ENCODE measurements at places on chromosomes 4 and X.

DNA sequence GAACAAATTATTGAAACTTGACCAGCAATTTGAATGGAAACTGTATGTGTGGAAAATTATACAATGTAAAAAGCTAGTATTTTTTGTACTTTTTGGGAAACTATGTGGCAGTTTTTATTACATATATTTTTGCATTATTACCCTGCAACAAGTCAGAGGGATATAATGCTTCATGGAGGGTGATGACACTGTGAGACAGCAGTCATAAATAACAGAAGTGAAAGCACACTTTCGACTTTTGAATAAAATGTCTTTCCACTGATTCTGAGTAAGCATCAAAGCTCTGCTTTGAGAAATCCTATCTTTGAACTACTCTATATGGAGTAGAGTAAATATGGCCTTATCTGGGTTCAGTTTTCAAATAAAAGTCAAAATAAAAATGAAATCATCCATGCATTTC lies 122.6 kb upstream of the PABPC4L start:
- no peak for DNase-seq

- no peak for DNase-seq
These were observed 1546.6 kb upstream of the TENM3 start for GRCh38 chr4:180696460-180697092.

DNA sequence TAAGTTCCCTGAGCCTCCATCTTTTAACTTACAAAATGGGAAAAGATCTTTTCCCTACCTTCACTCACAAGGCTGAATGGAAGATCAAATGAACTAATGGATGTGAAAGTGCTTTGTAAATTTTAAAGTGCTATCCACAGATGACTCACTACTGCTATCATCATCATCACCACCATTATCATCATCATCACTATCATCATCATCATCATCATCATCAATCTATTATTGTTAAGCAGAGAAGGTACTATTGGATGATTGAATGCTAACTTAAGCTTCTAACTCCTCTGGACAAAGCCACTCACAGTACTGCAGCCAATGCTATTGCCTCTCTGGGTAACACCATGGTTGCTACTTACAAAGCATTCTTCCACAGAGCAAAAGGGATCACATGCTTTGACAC lies 1.9 kb downstream of the FRMD7 start:
- DNase-seq, result no peak

- DNase-seq, result no peak
These were observed 32.0 kb downstream of the CTBP1 start for GRCh38 chr4:1216869-1217294.

GRCh38 chrX:14698790-14699189 lies 169.5 kb downstream of the GLRA2 start:
- no peak for DNase-seq

GRCh38 chr4:55864577-55865223 lies 11.3 kb downstream of the EXOC1 start:
- no peak for DNase-seq

- DNase-seq, result no peak
These were observed 6.1 kb upstream of the BDH2 start for GRCh38 chr4:103105558-103106356.

GRCh38 chrX:11188664-11189063 lies 77.5 kb downstream of the HCCS start:
- no peak for DNase-seq

DNA sequence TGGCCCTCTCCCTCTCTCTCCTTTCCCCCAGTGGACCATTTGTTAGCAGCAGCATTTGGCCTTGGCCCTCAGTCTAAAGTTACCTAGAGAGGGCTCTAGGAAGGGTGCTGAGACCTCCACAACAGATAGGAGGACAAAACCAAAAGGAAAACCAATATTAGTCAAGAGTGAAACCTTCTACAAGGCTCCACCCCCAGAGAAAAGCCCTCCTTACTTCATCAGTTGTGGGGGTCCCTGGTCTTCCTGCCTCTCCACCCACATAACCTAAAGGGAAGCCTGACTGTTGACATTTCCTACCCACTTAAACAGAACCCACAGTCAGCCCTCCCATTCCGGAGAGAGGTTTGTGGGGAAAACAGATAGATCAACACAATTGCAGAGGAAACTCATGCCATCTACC lies 4.7 kb upstream of the CD40LG start:
- DNase-seq, result no peak

- DNase-seq, result no peak
These were observed 133.9 kb downstream of the EGF start for GRCh38 chr4:110046588-110047049.

GRCh38 chr4:143019351-143019750 lies 165.4 kb upstream of the USP38 start:
- no peak for DNase-seq

DNA sequence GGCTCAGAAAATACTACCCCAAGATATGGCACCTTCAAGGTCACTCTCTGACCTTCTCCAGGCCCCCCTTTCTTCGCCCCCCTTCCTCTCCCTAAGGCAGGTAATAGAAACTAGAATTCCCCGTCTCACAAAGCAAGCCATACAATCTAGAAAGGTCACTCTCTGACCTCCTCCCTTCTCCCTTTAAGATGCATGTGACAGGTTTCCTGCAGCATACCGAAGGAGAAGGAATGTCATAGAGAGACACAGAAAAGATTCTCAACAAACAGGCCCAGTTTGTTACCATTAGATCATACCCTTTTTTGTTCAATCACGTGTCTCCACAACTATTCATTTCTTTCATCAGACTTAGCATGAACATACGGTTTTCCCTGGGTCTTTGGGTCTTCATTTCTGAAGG lies 51.2 kb upstream of the RBMXL3 start:
- no peak for DNase-seq

- no peak for DNase-seq
These were observed 18.3 kb downstream of the RTL5 start for GRCh38 chrX:72113461-72113860.

GRCh38 chr4:127548990-127549925 lies 83.5 kb upstream of the INTU start:
- no peak for DNase-seq

GRCh38 chr4:166165829-166166420 lies 292.9 kb downstream of the TLL1 start:
- no peak for DNase-seq

- DNase-seq, result no peak
These were observed 167.5 kb upstream of the PDE5A start for GRCh38 chr4:119795986-119796578.

GRCh38 chr4:185993328-185993973 lies 75.5 kb upstream of the TLR3 start:
- no peak for DNase-seq

DNA sequence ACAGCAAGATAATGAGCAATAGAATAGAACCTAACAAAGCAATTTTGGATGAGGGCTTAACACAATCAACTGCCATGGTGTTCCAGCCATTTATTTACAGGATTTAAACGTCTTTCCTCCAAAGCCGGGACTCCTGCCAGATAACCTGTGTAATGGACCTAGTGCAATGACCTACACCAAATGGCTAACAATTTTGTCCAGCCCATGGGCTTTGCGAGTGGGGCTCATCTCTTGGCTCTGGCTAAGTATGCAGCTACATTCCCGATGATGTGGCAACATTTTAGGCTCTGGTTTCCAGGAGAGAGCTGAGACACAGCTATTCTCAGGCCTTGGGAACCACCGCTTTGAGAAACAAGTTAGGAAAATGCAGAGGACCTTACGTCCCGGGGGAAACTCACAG lies 822.3 kb upstream of the FTHL17 start:
- DNase-seq, result no peak

GRCh38 chr4:158255727-158256324 lies 45.5 kb downstream of the TMEM144 start:
- DNase-seq, result no peak

- DNase-seq, result peak; percentile 61
These were observed 25.0 kb upstream of the BCORL1 start for GRCh38 chrX:129957241-129958082.

DNA sequence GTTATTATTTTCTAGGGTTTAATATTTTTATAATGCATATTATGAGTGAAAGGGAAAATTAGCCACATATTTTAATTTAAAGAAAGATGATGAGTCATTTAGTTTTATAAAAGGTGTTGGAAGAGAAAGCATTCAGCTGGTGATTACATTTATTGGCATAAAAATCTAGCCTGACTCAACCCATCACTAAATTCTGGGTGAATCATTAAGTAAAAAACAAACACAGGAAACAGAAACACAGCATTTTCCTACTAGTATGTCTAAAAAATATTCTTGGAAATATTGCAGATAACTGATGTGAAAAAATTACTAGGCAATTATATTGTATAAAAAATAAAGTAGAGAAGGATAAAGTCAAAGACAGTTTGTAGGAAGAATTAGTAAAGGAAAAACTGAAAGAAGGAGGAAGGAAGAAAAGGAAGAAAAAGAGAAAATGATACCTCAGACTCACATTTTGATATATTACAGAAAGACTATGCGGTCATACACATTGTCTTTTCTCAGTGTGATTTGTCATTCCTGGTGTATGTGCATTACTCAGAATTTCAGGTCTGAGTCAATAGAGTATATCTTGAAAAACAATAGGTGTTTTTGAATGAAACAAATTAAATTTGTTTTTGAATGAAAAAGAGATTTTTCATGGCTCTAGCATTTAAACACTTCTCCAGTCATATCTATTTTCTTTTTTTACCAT lies 48.0 kb upstream of the SPOCK3 start:
- no peak for DNase-seq

DNA sequence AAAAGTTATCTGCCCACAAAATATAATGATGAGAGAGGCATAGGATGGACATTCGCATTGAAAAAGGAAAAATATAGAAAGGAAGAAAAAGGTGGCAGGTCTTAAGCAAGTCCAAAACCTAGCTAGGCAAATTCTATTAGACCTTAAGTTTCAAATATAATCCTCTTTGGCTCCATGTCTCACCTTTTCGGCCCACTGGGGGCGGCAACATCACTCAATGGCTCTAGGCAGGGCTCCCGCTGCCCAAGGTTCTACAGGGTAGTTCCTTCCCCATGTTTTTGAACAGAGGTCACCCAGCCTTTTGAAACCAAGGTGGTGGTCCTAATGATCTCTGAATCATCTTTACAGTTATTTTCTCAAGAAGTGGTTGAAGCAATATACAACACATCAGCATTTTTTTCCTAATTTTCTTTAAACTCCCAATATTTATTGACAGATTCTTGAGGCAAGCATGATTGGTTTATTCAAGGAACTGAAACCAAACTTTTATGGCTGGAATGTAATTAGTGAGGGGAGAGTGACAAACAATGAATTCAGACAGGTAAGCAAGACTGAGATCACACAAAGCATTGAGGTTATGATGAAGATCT lies 309.4 kb downstream of the ANTXR2 start:
- no peak for DNase-seq

DNA sequence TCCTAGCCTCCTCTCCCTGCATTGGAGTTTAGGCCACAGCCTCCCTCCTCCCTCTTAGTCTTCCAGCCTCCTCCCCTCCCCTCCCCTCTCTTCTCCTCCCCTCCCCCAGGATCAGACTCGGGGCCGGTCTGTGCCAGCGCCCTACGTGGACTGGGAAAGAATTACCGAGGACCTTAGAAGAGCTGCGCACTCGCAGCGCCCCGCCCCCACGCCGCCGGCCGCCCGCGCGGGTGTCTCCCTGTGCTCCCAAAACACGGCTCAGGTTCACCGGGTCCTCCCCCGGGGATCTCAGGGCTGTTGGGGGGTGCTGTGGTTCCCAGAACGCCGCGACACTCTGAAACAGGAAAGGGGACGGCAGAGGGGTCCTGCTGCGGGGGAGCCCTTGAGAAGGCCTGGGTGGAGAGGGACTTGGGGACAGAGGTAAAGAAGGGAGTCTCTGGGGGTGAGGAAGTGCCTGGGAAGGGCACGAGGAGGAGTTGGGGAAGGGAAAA lies 122.3 kb upstream of the TBL1X start:
- peak; percentile 65 for DNase-seq

DNA sequence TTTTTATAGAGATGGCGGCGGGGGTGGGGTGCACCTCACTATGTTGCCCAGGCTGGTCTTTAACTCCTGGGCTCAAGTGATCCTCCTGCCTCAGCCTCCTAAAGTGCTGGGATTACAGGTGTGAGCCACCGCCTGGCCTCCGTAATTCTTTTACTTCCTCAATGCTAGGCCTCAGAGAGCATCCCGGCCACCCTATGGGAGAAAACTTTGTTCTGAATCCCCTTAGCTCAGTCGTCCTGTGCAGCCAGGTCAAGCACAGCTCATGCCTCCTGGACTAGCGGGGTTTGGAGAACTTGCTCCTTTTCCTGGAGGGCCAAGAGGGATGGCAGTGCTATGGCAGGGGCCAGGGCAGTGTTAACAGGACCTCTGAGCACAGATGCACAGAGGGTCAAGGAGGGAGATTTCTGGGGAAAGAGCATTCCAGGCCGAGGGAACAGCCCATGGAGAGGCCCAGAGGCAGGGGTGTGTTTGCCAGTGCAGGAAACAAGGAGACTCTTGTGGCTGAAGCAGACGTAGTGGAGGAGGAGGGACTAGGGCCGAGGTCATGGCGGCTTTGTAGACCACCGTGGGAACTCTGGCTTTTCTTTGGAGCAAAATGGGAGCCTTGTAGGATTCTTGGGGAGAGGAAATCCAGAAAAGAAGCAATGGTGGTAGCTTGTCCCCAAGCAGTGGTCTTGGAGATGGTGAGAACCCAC lies 9.8 kb upstream of the TNIP2 start:
- no peak for DNase-seq

DNA sequence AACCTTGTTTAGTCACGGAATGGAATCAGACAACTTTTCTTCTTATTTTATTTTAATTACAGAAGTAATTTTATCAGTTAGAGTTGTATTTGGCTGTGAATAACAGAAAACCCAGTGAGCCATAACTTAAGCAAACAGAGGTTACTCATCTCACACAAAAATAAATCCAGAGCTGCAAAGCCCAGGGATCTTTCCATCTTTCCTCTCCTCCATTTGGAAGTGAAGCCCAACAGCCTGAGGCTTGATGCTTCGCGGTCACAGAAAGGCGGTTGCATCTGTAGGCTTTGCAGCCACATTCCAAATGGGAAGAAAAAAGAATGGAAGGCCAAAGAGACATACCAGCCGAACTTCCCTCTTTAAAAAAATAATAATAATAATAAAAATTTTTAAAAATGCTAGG lies 22.6 kb downstream of the CHRNA9 start:
- DNase-seq, result no peak

- no peak for DNase-seq
These were observed 161.3 kb downstream of the RTL9 start for GRCh38 chrX:110519906-110520452.

DNA sequence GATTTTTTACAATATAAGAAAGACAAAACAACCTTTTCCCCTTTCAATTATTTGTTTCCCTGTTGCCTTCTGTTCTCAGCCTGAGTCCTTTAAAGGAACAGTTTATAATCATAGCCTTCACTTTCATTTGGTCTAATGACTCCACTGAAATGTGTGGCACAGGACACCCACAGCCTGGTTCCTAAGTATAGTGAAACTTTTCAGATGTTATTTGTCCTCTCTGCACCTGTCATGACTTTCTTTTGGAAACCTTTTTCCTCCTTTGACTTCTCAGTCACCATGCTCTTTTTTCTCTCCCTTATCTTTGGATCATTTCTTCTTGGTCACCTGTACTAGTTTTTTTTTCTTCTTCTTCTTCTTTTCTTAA lies 237.8 kb upstream of the ANXA3 start:
- no peak for DNase-seq

GRCh38 chrX:13414006-13414647 lies 94.3 kb upstream of the ATXN3L start:
- no peak for DNase-seq

Measured in glutamatergic neuron (in vitro differentiated cells).